ENCODE measurements at places on chromosomes 1 and 21. TPM values are rescaled to one million over a fixed set of nuclear protein-coding genes. Genes with fewer than 3 reads are reported as not detected.

GRCh38 chr1:195946500-195946899, 661.7 kb downstream of the KCNT2 start:
- no peak for DNase-seq

DNA sequence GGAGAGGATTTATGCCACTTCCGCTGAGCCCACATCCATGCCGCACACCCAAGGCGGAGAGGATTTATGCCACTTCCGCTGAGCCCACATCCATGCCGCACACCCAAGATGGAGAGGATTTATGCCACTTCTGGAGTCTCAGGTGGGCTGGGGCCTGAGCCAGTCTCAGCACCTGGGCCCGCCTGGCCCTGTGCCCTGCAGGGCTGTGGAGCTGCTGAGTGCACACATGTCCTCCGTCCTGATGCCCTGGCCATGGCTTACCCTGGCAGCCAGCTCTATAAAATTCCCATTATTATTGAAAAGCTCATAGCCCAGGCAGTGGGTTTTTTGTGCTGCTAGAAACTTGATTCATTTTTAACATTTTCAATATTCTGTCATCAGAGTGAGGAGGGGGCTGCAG, 89.8 kb upstream of the TMEM51 start:
- no peak for DNase-seq

DNA sequence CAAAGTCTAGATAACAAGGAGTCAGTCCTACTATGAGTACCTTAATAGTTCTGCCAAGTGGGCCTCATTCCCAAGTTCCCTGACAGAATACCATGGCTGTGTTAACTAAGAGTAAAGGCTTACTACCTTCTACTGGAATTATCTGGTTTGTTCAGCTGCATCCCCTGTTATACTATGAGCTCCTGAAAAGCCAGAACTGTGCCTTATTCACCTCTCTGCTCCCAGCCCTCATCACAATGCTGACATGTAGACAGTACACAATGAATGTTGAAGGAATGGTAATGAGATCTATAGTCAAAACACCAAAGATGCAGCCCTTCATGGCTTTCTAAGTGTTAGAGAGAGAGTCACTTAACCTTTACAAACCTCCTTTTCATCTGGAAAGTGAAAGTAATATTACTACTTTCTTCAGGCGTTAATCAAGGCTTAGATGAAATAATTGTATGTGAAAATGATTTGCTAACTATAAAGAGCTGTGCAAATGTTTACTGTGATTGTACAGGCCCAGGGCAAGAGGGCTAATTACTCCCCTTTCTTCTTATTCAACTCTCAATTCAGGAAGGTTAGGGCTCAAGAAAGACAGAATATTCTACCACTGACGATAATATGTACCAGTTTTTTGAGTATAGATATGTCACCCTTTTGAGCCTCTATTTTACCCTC, 70.3 kb upstream of the MROH9 start:
- no peak for DNase-seq

LRRIQ3 gene
- 2.2 TPM for total RNA-seq

TGFB2 gene
- not detected for total RNA-seq

ANKRD65 gene
- total RNA-seq, result not detected

LHX4 gene
- not detected for total RNA-seq
